Activated CD8-positive, alpha-beta T cell treated with anti-CD3 and anti-CD28 coated beads for 36 hours (primary cell): ENCODE measurements at places on chromosomes 7 and 10.

DNA sequence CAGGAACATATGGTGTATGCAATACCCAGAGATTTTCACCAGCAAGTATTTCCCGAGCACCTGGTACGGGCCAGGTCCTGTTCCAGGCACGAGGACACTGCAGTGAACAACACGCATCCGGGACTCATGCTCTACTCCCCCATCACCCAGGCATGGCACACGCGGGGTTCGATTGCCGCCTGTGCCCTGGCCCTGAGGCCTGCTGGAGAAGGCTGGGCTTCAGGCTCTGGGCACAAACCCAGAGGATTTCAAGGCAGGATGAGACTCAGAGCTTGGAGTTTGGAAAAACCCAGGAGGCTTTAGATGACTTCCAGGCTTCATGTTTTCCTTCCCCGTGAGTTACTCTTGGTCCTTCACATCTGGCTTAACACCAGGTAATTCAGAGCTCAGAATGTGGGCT lies 143.5 kb downstream of the NEURL1 start:
- no peak for DNase-seq

DNA sequence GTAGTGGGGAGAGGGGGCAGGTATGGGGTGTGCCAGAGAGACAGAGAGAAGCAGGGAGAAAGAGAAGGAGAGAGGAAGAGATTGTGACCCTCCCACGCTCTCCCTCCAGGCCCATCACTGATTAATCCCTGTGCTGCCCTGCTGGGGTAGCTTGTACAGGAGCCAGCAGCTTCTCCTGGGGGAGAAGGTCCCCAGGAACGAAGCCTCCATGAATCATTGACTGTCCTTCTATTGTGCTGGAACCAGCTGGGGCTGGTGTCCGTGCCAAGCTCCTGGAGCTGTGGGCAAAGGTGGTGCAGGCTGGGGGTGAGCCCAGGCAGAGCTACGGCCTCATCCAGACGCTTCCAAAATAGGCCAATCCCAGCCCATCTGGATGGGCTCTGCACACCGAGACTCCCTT lies 20.9 kb downstream of the AQP1 start:
- DNase-seq: no peak

DNA sequence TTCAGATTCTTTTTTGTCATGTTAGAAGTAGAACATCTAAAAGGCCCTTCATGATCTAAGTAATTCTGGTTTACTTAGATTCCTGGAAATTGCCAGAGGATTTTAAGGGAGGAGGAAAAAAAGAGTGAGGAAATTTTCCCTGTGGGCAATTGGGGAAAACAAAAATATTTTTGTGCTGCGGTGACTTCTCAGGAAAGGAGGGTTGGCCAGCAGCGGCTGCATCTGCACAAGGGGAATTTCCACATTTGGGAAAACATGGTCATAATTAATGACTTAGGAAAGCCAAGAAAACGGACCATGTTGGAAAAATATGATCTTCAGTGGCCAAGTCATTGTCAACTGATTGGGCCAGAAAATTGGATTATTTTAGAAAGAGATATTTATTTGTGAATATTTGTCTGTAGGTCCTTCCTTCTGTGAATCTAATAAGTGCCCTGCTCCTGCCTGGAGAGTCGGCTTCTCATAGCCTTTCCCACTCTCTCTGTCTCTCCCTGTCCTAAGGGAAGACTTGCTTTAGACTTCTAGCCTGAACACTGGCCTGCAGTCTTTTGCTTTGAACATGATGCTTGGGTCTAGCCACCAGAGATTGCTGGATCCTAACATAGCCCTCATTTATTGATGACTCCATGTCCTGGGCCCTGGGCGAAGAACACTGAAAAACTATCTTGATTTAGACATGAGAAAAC lies 124.2 kb upstream of the MKLN1 start:
- DNase-seq: no peak

DNA sequence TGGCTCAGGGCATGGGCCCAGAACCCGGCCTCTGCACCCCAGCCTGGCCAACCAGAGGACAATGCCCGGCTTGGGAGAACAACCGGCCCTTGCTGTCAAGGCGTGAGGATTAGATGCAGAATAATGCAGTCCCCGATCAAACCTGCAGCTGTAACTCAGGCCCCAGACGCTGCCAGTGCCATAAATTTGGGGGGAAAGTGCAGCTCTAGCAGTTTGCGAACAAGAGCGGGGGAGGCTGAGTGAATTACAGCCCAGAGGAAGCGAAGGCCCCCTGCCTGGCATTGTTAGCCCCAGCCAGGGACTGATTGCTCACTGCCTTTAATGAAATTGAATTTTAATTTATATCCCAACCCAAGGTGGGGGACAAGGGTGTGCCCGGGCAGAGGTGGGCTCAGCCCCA lies 38.0 kb upstream of the GNA12 start:
- DNase-seq: no peak

DNA sequence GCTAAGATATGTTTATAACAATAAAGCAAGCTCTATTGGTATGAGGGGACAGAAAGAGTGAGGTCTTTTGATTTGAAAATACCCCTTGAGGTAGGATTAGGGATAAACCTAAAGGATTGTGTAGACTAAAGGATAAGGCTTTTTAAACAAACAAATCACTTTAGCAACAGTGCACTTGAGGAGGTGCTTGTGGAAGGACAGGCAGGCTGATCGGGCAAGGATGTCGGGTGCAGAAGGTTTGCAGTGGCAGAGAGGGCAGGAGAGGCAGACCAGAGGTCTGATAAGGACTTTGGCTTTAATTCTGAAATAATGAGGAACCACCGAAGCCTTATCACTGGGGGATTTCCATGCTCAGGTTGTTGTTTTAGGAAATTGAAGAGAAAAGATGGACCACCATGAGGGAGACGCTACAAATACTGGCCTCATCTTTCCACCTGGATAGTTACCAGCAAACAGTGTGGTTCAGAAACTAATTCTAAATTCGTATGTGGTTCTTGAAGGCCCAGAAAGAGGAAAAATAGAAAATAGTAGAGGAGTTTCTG lies 119.5 kb upstream of the KLF6 start:
- DNase-seq: no peak

DNA sequence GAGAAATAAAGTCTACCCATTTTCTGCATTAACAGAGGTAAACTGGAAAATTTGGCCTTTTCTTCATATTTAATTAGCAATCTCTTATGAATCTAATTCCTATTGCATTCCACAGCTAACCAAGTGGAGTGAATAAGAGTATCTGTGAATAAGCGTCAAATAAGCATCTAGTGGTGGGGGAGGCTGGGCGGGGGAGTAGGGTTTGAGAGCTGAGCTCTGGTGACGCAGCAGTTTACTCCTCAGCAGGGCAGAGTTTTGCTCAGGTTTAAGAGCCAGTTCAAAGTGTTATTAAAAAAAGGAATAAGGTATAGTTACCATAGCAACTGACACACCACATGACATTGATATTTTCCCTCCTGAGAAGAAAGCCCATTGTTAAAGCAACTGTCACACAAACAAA lies 1346.8 kb upstream of the CELF2 start:
- DNase-seq: no peak

DNA sequence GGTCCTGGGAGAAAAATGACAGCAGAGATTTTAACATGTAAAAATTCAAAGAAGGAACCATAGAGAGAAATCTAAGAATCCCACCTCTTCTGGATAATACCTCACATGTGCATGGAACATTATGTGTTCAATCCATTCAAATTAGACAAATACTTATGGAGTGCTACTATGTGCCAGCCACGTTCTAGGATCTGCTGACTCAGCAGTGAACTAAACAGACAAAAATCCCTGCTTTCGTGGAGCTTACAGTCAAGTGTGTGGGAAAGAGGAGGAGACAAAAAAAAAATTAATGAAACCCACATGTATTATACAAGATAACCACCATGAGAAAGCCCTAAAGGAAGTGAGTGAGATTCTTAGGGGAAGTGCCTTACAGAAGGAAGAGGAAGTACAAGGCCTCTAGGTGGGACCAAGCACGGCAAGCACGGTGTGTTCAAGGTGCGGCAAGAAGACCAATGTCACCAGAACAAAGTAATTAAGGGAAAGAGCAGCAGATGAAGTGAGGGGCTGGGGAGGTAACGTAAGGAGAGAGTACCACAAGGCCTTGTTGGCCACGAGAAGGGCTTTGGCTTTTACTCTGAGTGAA lies 71.0 kb downstream of the SLC25A13 start:
- DNase-seq: no peak

DNA sequence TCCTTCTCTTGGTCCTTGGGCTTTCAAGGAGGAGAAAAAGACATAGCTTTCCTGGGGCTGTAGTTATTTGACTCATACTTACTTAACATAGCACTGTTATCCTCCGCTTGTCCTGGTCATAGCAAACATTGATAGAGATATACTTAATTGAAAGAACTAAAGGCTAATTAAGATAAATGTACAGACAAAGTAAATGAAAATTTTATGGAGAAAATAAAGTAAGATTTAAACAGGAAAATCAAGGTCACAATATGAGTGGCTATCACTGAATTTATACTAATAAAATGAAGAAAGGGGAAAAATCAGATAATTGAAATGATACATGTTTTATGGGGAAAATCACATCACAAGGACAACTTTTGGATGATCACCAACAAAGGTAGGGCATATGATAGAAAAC lies 849.7 kb downstream of the GRM8 start:
- no peak for DNase-seq

DNA sequence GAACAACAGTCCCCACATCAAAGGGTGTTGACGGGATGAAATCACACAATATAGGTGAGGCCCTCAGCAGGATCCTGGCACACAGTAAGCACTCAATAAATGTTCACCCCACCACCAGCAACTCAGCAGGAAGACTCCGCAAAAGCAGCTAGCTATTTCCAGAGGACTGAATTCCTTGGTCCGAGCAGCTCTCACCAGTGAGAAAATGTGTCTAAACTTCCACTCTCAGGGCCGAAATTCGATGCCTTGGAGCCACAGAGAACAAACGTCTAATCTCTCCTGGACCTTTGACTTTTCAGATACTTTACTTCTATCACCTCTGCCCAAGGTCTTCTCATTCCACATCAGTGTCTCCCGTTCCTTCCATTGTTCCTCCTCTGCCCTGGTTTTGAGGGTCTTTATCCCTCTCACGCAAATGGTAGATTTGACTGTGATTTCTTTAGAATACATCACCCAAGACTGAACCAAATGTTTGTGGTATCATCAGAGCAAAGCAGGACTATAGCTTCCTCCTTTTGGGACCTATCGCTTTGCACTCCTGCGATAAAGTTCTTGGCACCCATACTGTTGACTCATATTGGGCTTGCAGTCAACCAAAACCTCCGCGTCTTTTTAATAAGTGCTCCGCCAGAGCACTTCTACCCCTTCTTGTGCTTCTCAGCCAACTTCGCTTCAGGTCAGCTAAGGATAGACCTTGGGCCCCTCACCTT lies 903 bp upstream of the NT5C2 start:
- no peak for DNase-seq

DNA sequence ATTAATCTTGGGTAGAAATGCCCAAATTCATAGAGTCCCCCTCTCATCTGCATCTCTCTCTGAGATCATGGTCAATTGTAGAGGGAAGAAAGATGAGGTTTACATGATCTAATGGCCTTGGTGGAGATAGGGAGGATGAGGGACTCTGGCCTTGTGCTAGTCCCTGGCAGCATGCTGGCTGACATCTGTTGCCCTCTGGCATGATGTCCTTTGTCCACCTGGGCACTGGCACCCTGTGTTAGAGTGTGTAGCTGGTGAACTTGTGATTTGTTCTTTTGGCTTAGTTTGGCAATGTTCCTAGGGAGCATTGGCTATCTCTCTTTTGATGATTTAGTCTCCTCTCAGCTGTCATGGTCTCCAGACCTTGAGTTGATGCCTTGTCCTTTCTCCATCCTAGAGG lies 103.2 kb downstream of the DYNC1I1 start:
- no peak for DNase-seq

DNA sequence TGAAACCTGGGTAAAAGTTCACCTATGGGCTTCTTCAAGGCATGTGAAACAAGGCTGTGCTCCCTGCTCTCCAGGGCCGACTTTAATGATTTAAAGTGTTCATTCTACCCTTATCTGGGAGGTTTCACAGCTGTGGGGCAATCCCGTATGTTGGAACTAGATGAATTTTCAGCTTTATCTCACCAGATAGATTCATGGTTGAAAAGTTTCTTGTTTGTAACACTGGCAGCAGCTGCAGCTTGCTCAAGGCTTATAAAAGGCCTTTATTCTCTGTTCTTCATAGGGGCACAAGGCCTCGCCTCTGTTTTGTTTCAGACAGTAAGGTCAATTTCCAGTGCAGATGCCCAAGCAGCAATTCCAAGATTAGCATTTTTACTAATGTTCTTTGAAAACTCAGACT lies 70.4 kb upstream of the DNAJB12 start:
- DNase-seq: no peak

DNA sequence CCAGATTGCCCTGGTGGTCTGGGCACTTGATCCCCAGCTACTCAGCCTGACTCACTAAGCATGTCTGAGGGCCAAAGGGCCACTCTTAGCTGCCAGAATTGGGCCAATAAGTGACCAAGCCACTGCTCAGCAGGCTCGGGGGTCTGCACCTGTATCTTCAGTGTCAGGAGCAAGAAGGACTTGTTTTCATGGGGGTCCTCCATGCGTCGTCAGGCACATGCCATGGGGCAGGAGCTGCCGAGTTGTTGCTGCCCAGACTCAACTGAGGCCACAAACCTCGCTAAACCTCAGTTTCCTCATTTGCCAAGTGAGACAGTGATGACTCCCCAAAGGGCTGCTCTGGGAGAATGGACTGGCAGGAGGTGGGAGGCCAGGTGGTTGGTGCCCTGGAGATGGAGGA lies 158.6 kb upstream of the GDF10 start:
- no peak for DNase-seq

- no peak for DNase-seq
Observed at GRCh38 chr7:75888464-75889222, 9.8 kb downstream of the RHBDD2 start.

DNA sequence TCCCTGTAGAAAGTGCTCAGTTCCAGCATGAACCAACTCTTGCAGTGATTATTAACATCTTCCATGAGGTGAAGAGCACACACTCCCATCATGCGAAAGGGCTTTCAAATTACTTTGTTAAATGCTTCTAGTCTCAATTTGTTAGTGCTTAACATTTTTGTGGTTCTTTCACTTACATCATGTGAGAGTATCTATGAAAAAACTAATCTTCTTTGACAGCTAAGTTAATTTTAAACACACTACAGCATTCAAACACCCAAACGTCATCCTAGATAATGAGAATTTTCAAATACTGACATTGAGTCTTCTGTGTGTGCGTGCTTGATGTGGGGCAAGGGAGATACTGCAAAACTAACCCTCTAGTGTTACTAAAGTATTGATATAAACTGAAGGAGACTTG lies 84.8 kb downstream of the ETV1 start:
- no peak for DNase-seq

DNA sequence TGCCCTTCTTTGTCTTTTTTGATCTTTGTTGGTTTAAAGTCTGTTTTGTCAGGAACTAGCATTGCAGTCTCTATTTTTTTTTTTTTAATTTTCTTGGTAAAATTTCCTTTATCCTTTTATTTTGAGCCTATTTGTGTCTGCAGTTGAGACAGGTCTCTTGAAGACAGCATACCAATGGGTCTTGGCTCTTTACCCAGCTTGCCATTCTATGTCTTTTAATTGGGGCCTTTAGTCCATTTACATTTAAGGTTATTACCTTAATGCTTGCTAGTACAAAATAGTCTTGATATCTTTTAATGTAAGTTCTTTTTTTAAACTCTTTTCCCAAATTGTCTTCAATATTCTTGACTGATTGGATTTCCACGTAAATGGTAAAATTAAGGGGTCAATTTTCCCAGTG lies 398.3 kb upstream of the CHRM2 start:
- DNase-seq: no peak
